ENCODE measurements at places on chromosomes 6 and 20. TPM values are rescaled to one million over a fixed set of nuclear protein-coding genes. Genes with fewer than 3 reads are reported as not detected.

GRCh38 chr20:3787324-3788014, 929 bp upstream of the CENPB start:
- no peak for DNase-seq

- DNase-seq = no peak
Measured at GRCh38 chr6:170028629-170029345, 262.1 kb downstream of the DLL1 start.

DNA sequence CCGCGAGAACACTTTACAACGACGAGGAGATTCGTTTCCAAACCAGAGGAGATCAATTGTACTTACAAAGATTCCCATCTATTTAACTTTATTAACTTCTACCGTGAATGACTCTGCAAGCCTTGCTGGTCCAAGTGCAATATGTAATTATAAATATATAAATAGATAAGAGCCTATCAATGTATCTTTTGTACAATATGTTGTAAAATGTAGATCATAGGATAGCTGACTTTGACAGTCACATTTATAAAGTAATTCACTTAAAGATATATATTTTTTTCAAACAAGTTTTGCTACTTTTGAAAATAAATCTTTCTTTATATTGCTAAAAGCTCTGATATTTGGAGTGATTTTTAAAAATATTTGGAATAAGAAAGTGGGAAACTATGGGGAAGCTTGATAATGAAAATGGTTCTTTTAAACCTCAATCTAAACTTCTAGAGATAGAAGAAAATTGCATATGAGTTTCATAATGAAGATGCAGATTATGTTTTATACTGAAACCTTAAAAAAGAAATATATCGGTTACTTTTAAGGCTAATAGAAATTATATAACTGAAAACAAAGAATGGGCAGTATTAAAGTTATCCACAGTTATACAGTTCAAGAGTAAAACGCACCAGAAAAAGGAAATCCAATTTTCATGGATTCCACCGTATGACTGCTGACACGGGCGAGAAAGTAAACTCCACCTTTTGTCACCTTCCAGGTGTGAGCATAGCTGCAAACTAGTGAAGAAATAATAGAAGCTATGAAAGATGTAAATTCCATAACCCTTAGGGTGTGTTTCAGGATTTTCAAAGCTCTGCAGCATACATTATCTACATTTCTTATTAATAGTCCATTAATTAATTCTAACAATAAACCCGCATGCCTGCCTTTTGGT, 3.3 kb downstream of the TCF21 start:
- no peak for DNase-seq

DNA sequence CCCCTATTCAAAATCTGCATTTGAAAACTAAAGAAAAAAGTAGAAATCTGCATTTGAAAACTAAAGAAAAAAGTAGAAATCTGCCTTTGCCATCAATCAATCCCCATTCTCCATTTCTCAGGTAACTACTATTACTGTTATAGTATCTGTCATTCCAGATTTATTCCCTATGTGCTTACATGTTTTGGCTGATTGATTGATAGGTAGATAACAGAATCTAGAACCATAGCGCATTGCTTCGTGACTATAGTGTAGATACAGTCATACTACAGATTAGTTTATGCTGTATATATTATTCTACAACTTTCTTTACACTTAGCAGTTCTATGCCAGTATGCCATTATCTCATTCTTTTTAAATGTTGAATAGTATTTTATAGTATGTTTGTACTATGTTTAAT, 163.0 kb downstream of the SIM1 start:
- no peak for DNase-seq

DNA sequence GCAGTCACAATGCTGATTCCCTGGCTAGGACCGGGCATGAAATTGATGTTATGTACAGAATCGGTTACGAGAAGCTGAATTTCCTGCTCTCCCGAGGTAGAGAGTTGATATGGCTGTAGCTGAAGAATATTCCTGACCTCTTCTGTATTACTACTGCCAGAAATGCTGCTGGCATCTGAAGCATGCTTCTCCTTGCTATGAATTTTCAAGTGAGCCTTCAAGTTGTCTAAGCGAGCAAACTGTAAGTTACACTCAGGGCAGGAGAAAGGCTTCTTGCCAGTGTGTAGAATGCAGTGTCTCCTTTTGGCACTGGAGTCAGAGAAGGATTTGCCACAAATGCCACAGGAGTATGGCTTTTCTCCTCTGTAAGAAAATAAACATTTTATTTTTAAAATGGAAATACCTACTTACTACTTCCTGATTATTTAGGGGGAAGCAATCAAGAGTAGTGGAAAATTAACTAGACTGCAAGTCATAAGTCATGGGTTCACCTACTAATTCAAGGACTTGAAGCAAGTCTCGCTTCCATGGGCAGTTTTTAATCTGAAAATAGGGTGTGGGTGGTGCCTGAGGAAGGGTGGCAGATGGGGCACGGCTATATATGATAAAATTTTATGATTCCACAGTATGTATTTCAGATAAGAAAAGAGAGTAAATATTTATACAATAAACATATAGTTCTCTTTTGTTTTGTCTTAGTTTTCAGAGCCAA, 10.8 kb upstream of the MICAL1 start:
- DNase-seq = no peak

DNA sequence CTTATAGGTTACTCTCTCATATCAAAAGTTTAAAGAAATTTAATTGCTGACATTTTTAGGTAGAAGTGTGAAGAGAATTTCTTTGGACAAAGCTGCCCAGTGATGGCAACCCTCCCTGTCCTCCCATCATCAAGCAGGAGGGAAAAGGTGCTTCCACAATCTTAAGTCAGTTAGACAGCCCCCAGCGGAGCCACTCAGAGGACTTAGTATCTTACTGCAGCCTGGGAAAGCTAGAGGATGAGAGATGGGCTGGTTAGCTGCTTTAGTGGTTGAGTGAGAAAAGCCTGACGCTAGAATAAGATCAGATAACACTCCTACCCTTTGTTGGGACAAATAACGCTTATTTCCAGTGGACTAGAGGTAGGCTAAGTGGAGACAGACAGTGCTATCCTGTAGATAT, 227.1 kb downstream of the RFPL4B start:
- DNase-seq = no peak

GRCh38 chr20:46710153-46710913, 884 bp downstream of the SLC2A10 start:
- no peak for DNase-seq

Gene APOBEC2
- 6.2 TPM for total RNA-seq

Gene CD109
- total RNA-seq = 2.6 TPM

Data from pancreas (tissue), 10 donors.